Pancreas (tissue), 10 donors: ENCODE measurements at places on chromosomes 7 and 10. TPM values are rescaled to one million over a fixed set of nuclear protein-coding genes. Genes with fewer than 3 reads are reported as not detected.

DNA sequence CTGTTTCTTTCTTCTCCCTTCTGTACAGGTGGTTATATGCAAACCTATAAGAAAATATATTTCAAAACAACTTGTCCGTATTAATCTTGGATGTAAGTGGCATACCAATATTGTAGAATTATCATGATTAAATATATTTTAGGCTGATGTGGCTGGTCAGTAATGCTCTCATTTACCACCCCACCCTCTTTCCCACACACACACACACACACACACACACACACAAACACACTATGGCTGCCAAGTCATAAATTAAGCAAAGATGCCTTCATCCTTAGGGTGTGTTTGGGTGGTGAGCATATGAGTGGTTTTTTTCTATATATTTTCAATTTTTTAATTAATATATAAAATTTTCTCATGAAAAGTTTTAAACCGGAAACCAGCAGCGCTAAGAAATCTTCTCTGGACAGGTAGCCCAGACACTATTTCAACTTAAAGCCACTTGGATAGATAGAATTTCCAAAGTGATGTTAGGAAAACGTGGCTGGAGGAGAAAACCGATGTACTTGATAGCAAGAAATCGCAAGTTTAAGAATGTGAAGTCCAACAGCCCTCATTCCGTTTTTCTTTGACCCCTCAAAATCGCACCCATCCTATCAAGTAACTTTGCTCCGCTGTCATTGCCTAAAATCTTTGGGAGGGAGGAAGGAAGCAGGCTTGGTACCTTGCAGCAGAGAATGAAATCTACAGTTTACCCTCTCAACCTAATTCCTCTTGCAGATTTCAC, 171.7 kb downstream of the FAM107B start:
- H3K4me1 ChIP-seq, result peaks cover 30% of the 10 kb centered on the region
- no peak overlapping the region for H3K27ac ChIP-seq
- peak overlapping the region; percentile 71 for H3K4me3 ChIP-seq
- DNase-seq, result no peak
- H3K27me3 ChIP-seq, result no peaks in the 10 kb centered on the region
- H3K36me3 ChIP-seq, result no peaks in the 10 kb centered on the region

- no peaks in the 10 kb centered on the region for H3K4me1 ChIP-seq
- no peak overlapping the region for H3K27ac ChIP-seq
- no peak overlapping the region for H3K4me3 ChIP-seq
- DNase-seq, result no peak
These were observed 43.3 kb downstream of the DOCK4 start for GRCh38 chr7:112162784-112163506.

DNA sequence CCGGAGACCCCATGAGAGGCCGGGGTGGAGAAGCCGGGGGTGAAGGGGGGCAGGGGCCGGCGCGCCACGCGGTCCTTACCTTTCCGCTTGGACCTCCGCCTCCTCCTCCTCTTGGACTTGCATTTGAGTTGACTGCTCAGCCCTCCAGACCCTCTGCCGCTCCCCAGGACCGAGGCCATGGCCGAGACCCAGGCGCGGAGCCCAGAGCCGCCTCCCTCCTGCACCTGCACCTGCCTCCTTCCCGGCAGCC, 428 bp downstream of the ADARB2 start:
- H3K27ac ChIP-seq, result no peak overlapping the region
- DNase-seq, result no peak
- no peaks in the 10 kb centered on the region for H3K36me3 ChIP-seq
- peaks cover 26% of the 10 kb centered on the region for H3K27me3 ChIP-seq
- H3K4me3 ChIP-seq, result no peak overlapping the region

YWHAG gene
- 23.3 TPM for total RNA-seq

TMEM139 gene
- 17.3 TPM for total RNA-seq

DNA sequence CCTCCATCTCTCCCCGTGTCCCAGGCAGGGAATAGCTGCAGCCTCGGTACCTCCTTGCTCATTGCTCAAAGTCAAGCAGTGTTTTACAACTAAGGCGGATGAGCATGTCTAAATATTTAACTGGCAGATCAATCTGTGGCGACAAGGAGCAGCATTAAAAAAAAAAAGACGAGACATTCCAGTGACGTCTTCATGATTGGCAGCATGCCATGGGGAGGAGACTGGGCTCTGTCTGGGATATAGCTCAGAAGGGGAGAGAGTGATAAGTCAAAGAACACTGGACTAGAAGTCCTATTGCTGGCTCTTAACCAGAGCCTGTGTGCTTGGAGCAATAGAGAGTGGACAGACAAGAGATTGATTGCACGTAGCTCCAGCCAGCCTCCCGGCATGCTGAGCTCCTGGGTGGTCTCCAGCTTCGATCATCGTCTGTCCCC, 287.5 kb upstream of the PODXL start:
- no peak overlapping the region for H3K4me3 ChIP-seq
- H3K36me3 ChIP-seq, result no peaks in the 10 kb centered on the region
- no peaks in the 10 kb centered on the region for H3K4me1 ChIP-seq
- no peak overlapping the region for H3K27ac ChIP-seq
- DNase-seq, result no peak

PON1 gene
- total RNA-seq, result 0.35 TPM

CYP2W1 gene
- 0.32 TPM for total RNA-seq

GRCh38 chr10:3421537-3422257, 249.1 kb upstream of the PITRM1 start:
- no peak overlapping the region for H3K27ac ChIP-seq
- H3K27me3 ChIP-seq, result no peaks in the 10 kb centered on the region
- no peak for DNase-seq
- no peaks in the 10 kb centered on the region for H3K4me1 ChIP-seq
